Epithelial cell of prostate (primary cell): ENCODE measurements at places on chromosomes 16 and 17.

- no peak for DNase-seq
These were observed 500 bp downstream of the MAF start for GRCh38 chr16:79599837-79600637.

- DNase-seq, result no peak
These were observed 14.2 kb downstream of the USP10 start for GRCh38 chr16:84714028-84714427.

DNA sequence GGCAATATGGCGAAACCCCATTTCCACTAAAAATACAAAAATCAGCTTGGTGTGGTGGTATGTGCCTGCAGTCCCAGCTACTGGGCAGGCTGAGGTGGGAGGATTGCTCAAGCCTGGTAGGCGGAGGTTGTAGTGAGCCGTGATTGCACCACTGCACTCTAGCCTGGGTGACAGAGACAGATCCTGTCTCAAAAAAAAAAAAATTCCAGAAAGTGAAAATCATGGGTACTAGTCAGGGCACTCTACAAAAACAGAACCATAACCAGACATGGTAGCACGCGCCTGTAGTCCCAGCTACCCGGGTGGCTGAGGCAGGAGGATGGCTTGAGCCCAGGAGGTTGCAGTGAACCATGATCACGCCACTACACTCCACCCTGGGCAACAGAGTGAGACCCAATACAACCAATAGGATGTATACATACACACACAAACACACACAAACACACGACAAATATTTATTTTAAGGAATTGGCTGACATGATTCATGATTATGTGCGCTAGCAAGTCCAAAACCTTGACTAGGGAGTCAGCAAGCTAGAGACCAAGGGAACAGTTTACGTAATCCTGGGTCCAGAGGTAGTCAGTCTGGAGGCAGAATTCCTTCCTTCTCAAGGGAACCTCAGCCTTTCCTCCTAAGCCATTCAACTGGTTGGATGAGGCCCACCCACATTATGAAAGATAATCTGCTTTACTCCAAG, 11.6 kb upstream of the GP1BA start:
- DNase-seq, result no peak

DNA sequence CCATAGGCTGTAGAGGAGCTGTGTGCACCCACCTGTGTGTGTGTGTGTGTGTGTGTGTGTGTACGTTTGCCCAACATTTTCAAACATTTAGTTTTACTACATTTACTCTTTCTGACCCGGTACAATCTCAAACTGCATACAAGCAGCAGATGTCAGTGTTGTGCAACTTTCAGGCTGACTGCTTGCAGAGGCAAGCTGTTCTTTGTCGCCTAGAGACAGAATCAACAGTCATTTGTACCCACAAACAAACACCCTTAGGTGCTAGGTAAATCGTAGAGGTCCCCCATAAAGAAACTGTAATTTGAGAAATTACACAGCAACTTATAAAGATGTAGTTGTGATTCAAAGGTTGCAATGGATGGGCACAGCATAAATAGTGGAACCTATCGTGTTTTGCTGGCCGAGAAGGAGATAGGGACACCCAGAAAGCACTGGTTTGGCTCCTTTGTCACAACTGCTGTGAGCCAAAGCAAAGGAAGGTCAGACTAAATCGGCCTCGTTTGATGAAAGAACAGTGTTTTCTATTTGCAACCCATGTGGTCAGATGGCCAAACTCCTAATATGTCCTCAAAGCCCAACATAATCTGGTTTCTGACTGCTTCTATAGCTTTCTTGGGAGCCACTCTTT, 478.4 kb downstream of the TOX3 start:
- no peak for DNase-seq
